ENCODE measurements at places on chromosomes 2 and 18.

- H3K27ac ChIP-seq = peak overlapping the region; percentile 63
- H3K4me3 ChIP-seq = peak overlapping the region; percentile 63
- H3K36me3 ChIP-seq = peaks cover 2% of the 10 kb centered on the region
These were observed 1.3 kb upstream of the TANK start for GRCh38 chr2:161158882-161159281.

GRCh38 chr2:109352898-109353689 is 224.1 kb downstream of the SH3RF3 start:
- H3K4me3 ChIP-seq = no peak overlapping the region
- no peak for DNase-seq
- H3K4me1 ChIP-seq = peaks cover 23% of the 10 kb centered on the region
- no peaks in the 10 kb centered on the region for H3K27me3 ChIP-seq
- no peak overlapping the region for H3K27ac ChIP-seq

DNA sequence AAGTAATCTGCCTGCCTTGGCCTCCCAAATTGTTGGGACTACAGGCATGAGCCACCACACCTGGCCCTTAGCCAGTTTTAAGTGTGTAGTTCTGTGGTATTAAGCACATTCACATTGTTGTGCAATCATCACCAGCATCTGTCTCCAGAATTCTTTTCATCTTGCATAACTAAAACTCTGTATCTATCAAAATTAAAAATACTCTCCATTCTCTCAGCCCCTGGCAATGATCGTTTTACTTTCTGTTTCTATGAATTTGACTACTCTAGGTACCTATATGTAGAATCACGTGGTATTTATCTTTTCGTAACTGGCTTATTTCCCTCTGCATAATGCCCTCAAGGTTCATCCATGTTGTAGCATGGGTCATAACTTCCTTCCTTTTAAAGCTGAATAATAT is 45.5 kb upstream of the CAVIN2 start:
- DNase-seq = no peak
- peaks cover 8% of the 10 kb centered on the region for H3K36me3 ChIP-seq
- H3K4me3 ChIP-seq = no peak overlapping the region
- peaks cover 10% of the 10 kb centered on the region for H3K4me1 ChIP-seq

DNA sequence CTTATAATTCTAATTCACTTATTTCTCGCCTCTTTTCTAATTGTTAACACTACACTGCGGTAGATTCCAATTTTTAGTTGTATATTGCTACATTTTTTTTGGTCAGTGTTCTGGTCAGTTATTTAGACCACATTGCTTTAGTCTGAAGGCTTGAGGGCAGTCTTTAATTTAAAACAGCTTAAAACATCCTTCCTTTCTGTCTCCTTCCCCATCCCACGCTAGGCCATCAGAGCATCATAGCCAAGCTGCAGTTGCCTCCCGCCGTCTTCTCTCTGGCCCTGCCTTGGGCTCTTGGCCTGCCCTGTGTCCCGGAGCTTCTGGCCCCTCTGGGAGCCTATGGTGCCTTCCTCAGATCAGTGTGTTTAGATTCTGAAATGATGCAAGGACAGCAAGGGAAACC is 52.6 kb upstream of the GLI2 start:
- H3K27me3 ChIP-seq = peaks cover 17% of the 10 kb centered on the region
- DNase-seq = no peak
- H3K27ac ChIP-seq = no peak overlapping the region
- no peak overlapping the region for H3K4me3 ChIP-seq
- H3K4me1 ChIP-seq = no peaks in the 10 kb centered on the region
- no peaks in the 10 kb centered on the region for H3K36me3 ChIP-seq

GRCh38 chr2:44582363-44583008 is 220.7 kb downstream of the CAMKMT start:
- H3K36me3 ChIP-seq = peaks cover 4% of the 10 kb centered on the region
- no peak for DNase-seq
- no peaks in the 10 kb centered on the region for H3K27me3 ChIP-seq
- H3K4me1 ChIP-seq = no peaks in the 10 kb centered on the region

- H3K4me1 ChIP-seq = no peaks in the 10 kb centered on the region
- no peak overlapping the region for H3K27ac ChIP-seq
- no peak for DNase-seq
- no peaks in the 10 kb centered on the region for H3K36me3 ChIP-seq
These were observed 72.8 kb upstream of the MC4R start for GRCh38 chr18:60445341-60445740.

DNA sequence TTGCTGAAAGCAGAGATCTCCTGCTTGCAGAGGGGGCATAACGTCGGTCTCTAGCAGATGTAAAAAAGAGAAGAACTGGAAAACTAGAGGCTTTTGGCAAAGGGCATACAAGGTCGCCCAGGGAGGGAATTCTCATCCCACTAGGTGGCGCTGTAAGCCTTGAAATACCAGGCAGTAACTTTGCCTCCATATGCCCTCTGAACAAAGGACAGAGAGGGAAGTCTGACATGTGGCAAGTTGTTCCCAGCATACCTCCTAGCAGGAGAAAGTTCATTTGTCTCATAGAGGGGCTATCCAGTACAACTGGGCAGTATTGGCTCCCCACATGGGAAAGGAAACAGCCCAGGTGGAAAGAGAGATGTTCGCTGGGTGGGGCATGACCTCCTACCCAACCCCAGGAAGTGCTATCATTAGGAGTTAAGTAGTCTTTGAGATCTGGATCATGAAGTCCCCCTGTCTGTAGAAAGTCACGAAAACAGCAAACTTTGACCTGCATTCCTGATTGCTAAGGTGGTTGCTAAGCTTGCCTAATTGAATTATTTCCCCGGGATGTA is 39.9 kb downstream of the STK17B start:
- DNase-seq = no peak
- H3K36me3 ChIP-seq = peaks cover 36% of the 10 kb centered on the region

- H3K4me1 ChIP-seq = peaks cover 10% of the 10 kb centered on the region
- H3K27ac ChIP-seq = no peak overlapping the region
- H3K27me3 ChIP-seq = no peaks in the 10 kb centered on the region
These were observed 334.6 kb upstream of the SLC14A2 start for GRCh38 chr18:45280481-45281276.

GRCh38 chr2:212736385-212736726 is 197.8 kb upstream of the ERBB4 start:
- H3K36me3 ChIP-seq = no peaks in the 10 kb centered on the region
- H3K27ac ChIP-seq = no peak overlapping the region
- H3K4me1 ChIP-seq = no peaks in the 10 kb centered on the region
- no peak for DNase-seq

DNA sequence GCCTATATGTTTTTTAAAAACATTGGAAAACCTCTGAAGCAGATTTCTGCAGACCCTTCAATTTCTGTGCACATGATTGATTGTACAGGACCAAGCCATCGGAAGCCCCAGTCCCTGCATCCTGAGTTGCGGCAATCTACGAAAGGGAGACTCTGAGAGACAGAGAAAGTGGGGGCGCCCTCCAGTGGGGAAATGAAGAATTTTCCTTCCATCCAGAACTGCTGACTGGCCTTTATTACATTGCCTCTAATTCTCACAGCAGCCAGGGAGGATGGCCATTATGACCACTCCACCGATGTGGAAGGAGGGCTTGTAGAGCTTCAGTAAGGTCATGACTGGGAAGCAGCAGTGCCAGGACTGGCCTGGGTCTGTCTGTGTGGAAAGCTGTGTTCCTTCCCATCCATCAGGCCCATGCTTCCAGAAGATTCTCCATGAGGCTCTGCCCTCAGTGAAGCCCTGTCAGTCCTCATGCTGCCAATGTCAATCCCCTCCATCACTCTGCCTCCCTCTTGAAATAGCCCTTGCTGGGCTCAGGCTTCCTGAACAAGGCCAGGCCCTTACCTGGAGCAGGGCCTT is 20.0 kb upstream of the RESP18 start:
- H3K27me3 ChIP-seq = peaks cover 78% of the 10 kb centered on the region
- H3K27ac ChIP-seq = no peak overlapping the region
- no peaks in the 10 kb centered on the region for H3K36me3 ChIP-seq
- H3K4me1 ChIP-seq = peaks cover 11% of the 10 kb centered on the region
- H3K4me3 ChIP-seq = no peak overlapping the region

- H3K27ac ChIP-seq = no peak overlapping the region
- H3K4me3 ChIP-seq = no peak overlapping the region
These were observed 125.5 kb downstream of the EN1 start for GRCh38 chr2:118721817-118722551.

GRCh38 chr2:215275824-215276223 is 36.0 kb upstream of the ATIC start:
- H3K36me3 ChIP-seq = no peaks in the 10 kb centered on the region
- DNase-seq = no peak
- no peaks in the 10 kb centered on the region for H3K27me3 ChIP-seq
- no peak overlapping the region for H3K4me3 ChIP-seq
- H3K4me1 ChIP-seq = no peaks in the 10 kb centered on the region
- H3K27ac ChIP-seq = no peak overlapping the region

DNA sequence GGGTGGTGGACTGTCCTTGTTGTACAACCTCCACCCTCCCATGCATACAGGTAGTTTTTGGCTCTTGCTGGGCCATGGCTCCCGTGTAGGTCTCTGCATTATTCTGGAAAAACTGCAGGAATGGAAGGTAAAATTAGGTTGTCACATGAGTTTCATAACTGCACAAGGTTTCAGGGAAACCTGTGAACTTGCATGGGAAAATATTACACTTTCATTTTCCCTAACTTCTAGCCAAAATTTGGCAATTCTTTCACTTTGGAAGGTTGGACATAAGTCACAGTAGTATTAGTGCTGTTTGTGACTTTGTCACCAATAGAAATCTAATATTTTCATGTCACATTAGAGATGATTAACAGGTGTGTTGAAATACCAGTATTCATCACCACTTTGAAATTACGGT is 118.1 kb upstream of the MGAT5 start:
- peaks cover 17% of the 10 kb centered on the region for H3K4me1 ChIP-seq
- H3K4me3 ChIP-seq = no peak overlapping the region
- H3K36me3 ChIP-seq = peaks cover 2% of the 10 kb centered on the region
- H3K27me3 ChIP-seq = no peaks in the 10 kb centered on the region

DNA sequence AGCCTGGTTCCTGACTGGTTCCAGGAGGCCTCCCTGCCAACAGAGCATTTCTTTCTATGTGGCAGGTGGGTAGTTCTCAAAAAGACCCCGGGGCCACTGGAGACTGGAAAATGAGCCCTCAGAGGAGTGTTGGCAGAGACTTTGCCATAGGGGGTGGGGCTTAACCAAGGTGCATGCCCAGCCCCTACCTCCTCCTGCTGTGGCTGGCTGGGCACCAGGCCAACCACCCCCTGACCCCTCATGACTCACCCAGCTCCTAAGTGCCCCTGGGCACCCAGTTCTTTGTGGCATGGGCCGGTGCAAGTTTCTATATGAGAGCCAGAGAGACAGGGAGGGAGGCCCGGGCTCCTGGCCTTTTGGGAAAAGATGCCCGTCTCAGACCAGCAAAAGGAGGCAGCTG is 98.2 kb upstream of the SMAD2 start:
- no peaks in the 10 kb centered on the region for H3K27me3 ChIP-seq
- no peak overlapping the region for H3K27ac ChIP-seq
- peaks cover 16% of the 10 kb centered on the region for H3K4me1 ChIP-seq
- no peak overlapping the region for H3K4me3 ChIP-seq

GRCh38 chr2:199219551-199219950 is 238.2 kb downstream of the SATB2 start:
- no peaks in the 10 kb centered on the region for H3K36me3 ChIP-seq
- no peak for DNase-seq
- no peaks in the 10 kb centered on the region for H3K4me1 ChIP-seq
- H3K27me3 ChIP-seq = no peaks in the 10 kb centered on the region

GRCh38 chr2:7011356-7012083 is 94.3 kb downstream of the RNF144A start:
- H3K4me3 ChIP-seq = no peak overlapping the region
- H3K27ac ChIP-seq = no peak overlapping the region
- peaks cover 58% of the 10 kb centered on the region for H3K4me1 ChIP-seq
- H3K27me3 ChIP-seq = no peaks in the 10 kb centered on the region

GRCh38 chr2:101045330-101045729 is 43.2 kb downstream of the RPL31 start:
- DNase-seq = no peak
- no peak overlapping the region for H3K4me3 ChIP-seq
- no peaks in the 10 kb centered on the region for H3K27me3 ChIP-seq
- H3K27ac ChIP-seq = no peak overlapping the region
- peaks cover 7% of the 10 kb centered on the region for H3K36me3 ChIP-seq

DNA sequence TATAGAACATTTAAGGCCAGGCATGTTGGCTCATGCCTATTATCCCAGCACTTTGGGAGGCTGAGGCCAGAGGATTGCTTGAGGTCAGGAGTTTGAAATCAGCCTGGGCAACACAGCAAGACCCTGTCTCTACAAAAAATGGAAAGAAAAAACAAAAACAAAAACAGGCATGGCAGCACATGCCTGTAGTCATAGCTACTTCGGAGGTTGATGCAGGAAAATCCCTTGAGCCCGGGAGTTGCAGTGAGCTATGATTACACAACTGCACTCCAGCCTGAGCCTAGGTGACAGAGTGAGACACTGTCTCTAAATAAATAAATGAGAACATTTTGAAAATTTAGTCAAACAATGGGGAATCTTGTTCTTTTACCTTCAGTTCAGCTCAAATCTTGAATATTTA is 12.1 kb upstream of the YES1 start:
- DNase-seq = no peak
- no peaks in the 10 kb centered on the region for H3K36me3 ChIP-seq
- H3K27ac ChIP-seq = no peak overlapping the region
- H3K4me3 ChIP-seq = no peak overlapping the region
- no peaks in the 10 kb centered on the region for H3K27me3 ChIP-seq
- peaks cover 8% of the 10 kb centered on the region for H3K4me1 ChIP-seq

DNA sequence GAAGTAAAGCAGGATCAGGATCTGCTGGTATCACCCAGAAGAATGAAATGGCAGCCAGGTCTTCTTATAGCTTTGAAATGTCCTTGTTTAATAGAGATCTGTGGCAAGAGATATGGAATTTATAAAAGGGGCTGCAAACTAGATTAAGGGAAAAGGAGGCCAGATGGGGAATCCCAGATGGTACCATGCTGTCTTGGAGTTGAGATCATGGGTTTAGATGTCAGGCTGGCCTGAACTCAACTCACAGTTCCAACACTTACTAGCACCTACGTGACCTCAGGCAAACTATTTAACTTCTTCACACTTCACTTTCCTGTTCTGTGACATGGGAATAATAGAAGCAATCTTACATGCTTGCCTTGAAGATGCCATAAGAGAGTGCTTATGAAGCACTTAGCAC is 188.2 kb downstream of the ALK start:
- H3K4me3 ChIP-seq = no peak overlapping the region
- no peak for DNase-seq
- no peaks in the 10 kb centered on the region for H3K36me3 ChIP-seq
- peaks cover 15% of the 10 kb centered on the region for H3K4me1 ChIP-seq
